Activated CD8-positive, alpha-beta memory T cell treated with anti-CD3 and anti-CD28 coated beads for 1 hour (primary cell): ENCODE measurements at places on chromosomes 3 and 15.
A peak's percentile ranks its signal among the peaks of the same experiment; 100 is the strongest.

DNA sequence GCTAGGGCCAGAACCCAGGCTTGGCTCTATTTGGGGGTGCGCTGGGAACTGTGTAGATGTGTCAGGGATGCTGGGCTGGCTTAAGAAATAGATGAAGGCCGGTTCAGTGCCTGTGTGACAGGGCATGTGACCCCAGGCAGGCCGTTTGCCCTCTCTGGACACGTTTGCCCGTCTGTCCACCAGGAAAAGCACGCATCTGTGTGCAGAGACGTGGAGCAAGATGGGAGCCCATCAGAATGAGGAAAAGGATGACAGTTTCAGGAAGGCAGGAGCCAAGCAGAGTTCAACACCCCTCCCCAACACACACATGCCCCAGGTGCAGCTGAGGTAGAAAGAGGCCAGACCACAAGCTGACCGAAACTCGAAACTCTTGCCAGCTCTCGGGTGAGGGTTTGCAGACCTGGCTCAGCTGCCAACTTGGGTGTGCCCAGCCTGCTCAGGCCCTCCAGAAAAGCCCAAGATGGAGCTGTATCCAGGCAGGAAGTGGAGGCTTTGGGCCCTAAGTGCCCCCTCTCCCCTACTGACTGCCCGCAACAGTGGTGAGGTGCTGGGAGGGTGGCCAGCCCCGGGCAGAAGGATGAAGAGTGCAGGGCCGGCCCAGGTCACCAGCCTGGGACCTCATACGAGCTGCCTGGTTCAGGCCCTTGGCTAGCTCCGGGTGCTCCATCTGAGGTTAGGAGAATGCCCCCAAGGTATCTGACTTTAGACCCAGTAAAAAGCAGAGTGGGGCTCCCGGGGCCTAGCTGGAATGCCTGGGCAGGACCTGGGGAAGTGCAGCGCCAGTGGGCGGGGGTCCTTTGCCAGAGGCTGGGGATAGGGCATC, 10.2 kb upstream of the MESP1 start:
- no peak for DNase-seq

DNA sequence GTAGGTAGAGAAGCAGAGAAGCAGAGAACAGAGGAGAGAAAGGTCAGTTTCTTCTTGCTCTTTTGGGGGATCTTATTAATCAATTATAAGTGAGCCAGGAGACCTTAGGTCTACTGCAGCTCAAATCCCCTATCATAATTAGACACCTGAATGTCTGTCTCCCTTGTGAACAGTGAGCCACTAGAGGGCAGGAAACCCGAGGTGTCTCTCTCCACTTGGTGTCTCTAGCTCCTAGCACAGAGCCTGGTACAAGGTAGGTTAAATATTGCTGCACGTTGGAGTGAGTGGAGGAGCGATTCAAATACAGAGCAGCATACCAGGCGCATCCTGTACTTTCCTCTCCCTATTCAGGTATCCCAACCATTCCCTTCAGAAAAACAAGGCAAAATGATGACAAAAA, 2.0 kb upstream of the ST8SIA2 start:
- no peak for DNase-seq

DNA sequence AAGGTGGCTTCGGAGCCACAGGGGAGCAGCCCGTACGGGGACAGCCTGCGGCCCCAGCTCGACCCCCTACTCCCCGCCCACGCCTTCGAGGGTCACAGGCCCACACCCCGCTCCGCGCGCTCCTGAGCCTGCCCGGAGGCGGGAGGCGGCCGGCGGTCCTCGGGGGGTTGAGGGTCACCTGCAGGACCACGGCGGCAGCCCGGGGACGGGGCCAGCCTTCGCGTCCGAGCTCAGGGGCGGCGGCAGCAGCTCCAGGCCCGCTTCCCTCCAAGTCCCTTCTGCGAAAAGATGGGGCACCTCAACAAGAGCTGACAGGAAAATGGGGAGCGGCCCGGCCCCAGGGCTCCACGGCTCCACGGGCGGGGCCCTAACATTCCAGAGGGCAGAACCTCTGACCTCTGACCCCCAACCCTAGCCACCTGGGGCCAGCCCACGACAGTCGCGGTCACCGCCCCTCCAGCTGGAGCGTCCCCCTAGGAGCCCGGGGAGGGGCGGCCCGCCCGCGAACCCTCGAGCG, 428 bp downstream of the LYSMD4 start:
- DNase-seq = no peak

DNA sequence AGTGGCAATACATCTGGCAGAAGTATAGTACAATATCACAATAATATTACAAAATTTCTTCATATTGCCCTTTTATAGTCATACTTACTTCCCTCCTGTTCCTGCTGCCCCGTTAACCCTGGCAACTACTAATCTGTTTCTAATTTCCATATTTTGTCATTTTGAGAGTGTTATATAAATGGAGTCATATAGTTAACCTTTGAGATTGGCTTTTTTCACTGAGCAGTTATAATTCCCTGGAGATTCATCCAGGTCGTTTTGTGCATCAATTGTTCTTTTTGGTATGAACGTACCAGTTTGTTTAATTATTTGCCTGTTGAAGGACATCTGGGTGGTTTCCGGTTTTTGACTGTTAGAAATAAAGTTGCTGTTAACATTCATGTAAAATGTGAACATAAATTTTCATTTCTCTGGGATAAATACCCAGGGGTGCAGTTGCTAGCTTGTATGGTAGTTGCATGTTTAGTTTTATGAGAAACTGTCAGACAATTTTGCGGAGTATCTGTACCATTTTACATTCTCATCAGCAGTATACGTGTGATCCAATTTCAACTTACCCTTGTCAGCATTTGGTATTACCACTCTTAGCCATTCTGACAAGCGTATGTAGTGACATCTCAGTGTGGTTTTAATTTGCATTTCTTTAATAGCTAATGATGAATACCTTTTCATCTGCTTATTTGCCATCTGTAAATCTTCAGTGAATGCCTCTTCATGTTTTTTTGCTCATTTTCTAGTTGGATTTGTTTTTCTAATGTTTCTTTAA, 32.2 kb upstream of the IL20RB start:
- no peak for DNase-seq

DNA sequence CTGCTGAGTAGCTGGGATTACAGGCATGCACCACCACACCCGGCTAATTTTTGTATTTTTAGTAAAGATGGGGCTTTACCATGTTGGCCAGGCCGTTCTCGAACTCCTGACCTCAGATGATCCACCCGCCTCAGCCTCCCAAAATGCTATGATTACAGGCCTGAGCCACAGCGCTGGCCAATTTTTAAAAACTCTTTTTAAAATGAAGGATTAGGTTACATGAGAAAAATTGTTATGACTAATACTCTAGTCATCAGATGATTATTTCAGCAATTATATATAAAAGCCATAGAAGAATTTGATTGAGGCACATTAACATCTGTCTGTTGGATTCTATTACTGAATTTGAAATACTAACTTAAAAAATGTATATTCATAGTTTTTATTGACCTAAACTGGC, 134.1 kb upstream of the MNS1 start:
- no peak for DNase-seq

- DNase-seq = no peak
Observed at GRCh38 chr15:73371812-73372211, 3.1 kb upstream of the HCN4 start.

DNA sequence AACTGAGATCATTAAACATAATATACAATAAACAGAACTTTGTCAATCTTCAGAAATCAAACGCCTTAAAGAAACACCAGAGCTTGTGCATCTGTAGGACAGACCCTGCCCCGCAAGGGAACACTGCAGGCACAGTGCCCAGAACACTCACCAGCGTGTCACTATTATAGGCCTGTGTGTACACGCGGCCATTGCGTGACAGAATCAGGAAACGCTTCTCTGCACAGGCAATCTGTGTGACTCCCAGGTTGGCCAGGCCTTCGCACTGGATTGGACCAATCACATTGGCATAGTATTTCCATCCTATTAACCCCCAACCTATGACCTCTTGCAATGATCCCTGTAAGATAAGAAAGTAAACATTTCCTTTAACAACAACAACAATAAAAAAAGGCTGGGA, 52.9 kb downstream of the HERC2 start:
- no peak for DNase-seq

GRCh38 chr15:34791701-34792100, 3.6 kb downstream of the ACTC1 start:
- no peak for DNase-seq

DNA sequence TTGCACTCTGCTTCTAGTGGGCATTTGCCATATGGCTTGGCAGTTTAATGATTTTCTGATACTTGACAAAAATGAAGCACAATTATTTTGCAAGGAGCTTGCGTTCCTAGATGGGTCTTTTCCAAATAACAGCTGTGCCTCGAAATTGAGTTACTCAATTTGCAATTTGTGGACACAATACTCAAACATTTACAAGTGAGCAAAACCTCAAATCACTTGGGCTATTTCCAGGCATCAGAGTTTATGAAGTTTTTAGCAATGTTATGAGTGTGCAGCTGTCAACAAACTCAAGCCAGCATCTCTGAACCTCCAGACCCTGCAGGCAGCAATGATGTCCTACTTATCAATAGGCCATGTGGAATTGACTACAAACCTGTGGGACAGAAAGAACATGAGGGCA, 41.3 kb downstream of the NMNAT3 start:
- DNase-seq = no peak

- DNase-seq = no peak
Observed at GRCh38 chr3:185207931-185208746, 45.7 kb downstream of the EHHADH start.

DNA sequence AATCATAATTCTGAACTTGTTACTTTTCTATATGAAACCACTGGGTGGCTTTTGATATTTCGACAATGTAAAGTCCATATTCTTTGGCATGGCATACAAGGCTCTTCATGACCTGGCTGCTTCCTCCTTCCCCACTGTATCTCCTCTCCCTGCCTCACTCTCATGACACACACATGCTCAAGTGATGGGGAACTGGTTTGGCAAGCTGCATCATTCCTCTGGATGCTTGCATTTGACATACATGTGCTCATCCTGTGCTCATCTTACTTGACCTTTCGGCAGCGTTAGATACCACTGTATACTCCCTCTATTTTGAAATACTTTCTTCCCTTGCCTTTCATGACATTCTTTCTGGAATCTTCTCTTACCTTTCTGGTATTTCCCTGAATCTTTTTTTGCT, 51.8 kb upstream of the ZDHHC23 start:
- no peak for DNase-seq

DNA sequence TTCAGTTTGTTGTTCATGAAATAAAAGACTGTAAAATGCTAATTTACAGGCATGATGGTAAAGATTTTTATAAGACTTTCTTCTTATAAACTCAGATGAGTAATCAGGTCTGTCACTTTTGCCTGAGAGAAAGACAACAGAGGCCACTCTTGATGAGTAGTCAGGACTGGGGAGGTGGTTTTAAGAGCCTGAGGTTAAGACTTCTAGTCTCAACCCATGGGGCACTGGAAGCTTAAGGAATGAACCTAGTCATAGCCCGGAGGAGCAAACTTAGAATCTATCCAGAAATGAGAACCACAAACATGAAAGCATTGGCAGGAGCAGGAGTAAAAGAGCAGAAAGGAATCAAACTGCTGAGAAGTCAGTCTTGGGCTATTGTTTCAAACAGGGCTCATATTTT, 846.3 kb upstream of the ARPP21 start:
- DNase-seq = no peak

DNA sequence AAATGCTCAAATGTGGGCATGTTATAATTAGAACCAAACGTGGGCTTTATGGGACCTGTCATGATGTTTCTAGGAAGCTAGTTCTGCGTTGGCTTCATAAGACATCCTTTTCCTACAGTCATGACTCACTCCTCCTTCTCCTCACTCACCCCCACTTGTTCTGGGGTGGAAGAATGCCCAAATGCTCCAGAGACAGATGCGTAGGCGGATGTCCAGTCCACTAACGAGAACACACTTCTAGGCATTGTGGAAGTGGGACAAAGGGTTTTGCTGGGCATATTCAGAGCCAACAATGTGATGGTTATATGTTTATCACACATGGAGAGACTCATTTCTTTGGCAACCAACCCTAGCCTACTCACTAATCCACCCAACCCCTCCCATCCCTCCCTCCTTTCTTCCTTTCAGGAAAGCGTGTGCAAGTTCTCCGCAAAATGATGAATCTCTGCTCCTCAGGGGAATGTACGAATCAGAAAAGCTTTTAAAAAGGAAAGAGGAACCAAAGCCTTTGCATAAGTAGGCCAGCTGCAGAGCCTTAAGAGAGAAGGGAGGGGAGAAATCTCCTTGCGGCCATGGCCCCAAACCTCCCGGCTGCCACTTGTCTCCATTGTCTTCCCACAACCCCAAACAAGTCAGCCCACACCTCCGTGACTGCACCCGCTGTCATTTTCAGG, 123.0 kb upstream of the SPRED1 start:
- DNase-seq = no peak

- DNase-seq = no peak
Observed at GRCh38 chr15:22811640-22812039, 25.2 kb downstream of the NIPA1 start.

DNA sequence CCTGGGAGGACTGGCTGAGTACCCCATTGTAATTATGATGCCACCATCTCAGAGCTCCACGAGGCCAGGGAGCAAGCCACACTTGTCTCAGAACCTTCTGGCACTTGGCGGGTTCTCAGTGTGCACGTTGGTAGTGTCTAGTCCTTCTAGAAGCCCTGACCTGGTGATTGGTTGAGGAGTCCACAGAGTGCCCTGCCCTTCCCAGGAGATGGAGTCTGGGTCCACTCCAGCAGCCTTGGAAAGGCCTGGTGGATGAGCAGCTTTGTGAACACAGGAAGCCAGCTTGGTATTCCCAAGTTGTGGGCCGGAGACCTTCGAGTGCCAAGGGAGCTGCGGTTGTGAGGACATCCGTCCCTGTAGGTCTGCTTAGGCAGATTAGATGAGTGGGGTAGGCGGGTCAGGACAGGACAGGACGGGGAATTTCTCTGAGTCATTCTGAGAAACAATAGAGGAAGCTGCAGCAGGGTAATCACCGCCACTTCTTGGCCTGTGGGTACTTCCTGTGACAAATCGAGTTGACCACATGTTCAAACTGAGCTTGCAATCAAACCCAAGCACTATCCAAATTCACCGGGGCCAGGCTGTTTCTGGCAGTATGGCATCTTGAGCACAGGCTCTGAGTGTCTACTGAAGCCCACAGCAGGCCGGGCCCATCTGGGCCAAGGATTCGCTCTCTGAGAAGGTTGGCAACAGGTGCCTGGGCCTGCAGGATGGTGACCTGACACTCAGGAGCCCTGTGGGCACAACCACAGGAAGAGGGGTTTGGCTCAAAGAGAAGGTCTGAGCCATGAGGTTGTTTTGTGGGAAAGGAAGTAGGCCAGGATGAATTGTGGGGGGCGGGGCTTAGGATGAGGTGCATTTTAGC, 71.5 kb upstream of the PLXNA1 start:
- DNase-seq = peak; percentile 9

DNA sequence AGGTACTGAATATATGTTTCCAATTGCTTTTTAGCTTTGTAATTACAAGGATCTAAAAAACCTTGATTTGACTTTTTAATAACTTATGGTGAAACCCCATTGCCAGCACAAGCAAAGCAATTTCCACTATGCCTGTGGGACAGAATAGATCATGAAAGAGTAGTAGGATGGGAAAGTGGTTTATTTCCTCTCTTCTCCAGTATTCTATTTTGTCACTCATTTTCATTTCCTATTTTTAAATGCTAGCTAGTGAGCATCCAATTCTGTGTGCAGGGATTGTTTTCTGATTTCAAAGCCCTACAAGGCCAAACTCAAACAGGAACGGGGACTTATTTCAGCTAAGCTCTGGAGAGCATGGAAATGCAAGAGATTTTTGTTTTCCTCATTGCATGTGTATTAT, 132.0 kb upstream of the TGFBR2 start:
- no peak for DNase-seq
